Cardiac fibroblast (primary cell): ENCODE measurements at places on chromosomes 2 and 18.
A peak's percentile ranks its signal among the peaks of the same experiment; 100 is the strongest.

DNA sequence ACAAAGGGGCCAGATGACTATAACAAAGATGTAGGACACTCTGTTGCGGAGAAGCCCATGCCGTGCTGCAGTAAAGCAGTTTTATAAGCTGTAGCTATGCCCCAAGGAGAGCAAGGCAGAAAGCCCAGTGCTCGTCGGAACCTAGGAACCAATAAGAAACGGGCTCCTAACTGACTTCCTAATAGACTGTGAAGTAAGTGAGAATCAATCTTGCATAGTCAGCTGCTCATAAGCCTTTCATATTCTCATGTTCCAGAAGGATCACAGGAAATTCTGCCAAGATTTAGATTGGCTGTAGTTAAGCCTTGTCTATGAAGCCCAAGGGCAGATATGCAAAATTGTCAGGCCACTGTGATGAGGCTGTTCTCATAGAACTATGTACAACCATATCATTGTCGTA, 98.4 kb downstream of the RTTN start:
- DNase-seq: no peak

GRCh38 chr2:200677721-200678532, 92.1 kb downstream of the AOX1 start:
- DNase-seq: peak; percentile 90

DNA sequence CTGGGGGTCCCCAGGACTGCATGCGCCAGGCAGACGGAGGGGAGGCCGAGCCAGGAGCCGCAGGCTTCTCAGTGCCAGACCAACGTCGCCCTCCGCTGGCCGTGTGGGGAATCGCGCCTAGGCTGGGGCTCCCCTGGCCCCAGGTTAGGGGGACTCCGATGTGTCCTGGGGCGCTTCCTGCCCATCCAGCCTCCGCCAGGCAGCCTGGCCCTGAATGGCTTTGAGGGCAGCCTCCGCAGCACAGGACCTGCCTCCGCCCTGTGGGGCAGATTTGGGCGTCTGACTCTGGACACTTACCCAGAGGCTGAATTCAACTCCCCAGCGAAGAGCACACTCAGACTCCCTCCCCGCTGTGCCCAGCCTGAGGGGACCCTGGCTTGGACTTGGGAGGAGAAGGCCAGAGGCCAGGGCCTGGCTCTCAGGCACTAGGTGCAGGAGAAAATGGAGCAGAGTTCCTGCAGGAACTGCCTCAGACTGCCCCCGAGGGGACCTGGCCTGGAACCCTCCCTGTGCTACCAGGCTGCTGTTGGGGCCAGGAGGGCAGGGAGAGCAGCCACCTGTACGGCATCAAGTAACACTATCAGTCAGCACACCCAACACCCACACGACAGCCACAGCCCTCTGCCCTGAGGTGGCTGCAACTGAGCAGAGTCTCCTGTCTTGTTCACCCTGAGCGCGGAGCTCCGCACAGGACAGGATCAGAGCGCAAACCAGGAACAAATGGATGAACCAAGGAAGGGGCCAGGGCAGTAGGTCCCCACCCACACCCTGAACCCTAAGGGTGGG, 597 bp upstream of the TEKT4 start:
- no peak for DNase-seq

DNA sequence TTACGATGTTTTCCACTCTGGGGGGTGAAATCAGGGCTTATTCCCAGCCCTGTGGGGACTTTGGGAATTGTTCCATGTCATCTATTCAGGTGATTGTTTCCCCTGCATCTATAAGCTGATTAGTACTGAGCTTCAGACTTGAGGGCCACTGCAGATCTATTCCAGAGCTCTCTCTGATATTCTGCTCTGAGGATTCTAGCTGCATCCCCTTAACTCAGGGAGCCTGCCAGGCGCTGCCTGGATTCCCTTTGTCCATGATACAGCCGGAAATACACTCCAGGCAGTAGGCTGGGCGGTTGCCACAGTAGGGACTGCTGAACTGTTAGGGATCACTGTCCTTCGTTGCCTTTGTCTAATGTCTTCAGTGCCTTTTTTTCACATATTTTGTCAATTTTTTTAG, 31.3 kb downstream of the PTRHD1 start:
- DNase-seq: no peak

DNA sequence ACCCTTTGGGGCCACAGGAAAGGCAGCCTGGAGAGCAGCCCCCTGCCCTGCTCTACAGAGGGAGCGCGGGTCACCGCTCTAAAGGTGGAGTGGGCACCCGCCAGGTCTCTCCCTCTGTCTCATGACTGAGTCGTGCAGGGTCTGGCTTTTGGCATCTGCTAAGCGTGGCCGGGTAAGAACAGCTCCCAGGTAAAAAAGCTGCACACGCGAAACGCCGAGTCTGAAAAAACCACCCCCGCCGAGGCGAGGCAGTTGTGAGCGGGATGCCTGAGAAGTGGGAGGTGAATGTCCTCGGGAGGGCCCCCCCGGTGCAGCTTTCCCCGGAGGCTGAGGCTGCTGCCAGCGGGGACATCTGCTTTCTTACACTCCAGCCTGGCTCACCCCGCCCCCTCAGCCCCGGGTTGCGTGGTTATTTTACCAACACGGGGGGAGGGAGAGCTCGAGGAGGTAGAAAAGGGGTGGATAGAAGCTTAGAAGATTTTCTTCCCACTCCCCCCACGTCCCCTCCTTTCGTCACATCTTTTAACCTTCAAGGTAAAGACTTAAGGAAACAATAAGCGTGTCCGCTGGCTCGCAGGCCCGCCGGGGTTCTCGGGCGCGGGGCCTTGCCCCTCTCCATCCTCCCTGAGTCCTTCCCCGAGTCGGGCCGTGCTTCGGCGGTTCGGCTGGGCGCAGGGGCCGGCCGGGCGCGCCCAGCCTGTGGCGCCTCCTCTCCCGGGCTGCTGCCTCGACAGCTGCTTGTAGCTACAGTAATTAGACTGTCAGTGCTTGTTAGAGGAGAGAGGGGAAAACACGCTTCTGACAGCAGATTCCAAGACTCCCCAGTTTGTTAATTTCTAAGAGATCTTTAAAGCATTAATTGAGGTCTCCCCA, 70.6 kb upstream of the PSMD14 start:
- DNase-seq: peak; percentile 43

- no peak for DNase-seq
Measured at GRCh38 chr2:21774691-21775368, 651.1 kb downstream of the TDRD15 start.

- DNase-seq: no peak
Measured at GRCh38 chr18:49444581-49444980, 15.9 kb downstream of the DYM start.

DNA sequence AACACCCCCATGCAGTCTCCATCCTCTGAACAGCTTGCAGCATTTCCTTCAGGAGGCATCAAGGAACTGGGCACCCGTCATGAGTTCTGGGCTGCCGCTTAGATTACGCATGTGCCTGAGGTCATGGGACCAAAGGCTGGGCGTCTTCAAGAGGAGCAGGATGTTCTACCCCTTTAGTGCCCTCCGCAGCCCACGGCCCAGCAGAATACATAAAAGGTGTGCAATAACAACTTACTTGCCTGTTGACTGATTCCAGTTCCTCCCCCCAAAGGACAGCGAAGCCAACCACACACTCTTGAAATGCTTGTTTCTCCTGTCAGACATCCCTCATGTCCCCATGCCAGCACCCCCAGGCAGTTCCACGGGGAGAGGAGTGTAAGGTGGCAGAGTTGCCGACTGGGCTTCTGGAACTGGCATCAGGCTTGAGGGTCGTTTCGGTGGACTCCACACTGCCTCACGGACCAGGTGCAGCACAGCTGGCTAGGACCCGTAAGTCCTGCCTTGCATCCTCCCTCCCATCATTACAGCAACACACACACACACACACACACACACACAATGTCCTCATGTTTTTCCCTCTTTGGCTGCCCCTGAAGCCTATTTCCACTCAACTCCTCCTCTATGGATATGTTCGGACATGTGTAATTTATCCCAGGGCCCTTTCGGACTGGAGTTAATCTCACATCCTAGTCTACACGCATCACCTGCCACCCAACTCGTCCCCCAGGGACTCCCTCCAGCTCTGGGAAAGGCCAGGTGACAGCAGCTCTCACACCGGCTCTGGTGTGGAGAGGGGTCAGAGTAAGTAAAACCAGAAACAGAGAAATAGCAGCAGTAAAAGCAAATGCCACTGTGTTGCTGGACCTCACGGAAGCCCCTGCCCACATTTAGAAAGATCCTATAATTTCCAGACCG, 200.7 kb downstream of the BCL11A start:
- no peak for DNase-seq

- no peak for DNase-seq
Measured at GRCh38 chr2:41621095-41621494, 426.7 kb upstream of the PKDCC start.

DNA sequence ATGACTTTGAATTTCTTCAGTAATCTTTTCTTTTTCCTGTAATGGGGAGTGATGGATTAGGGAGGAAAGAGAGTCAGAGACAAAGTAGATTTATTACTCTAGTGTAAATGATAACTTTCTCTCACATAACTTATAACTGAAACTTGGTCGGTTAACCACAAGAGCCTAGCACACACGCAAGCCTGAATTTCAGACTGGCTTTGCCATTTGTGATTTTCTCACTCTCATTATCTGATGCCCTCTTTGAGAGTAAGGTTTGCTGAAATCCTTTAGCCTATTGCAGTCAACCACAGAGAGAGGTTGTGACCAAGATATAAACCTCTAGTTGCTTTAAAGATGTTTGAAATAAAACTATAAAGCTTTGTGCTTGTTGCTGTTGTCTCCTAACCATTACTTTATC, 117.9 kb upstream of the NETO1 start:
- DNase-seq: no peak

- DNase-seq: no peak
Measured at GRCh38 chr2:41922177-41922576, 125.6 kb upstream of the PKDCC start.

- peak; percentile 85 for DNase-seq
Measured at GRCh38 chr2:75503048-75503607, 57.6 kb downstream of the EVA1A start.

- no peak for DNase-seq
Measured at GRCh38 chr18:10332452-10332851, 122.0 kb upstream of the APCDD1 start.

DNA sequence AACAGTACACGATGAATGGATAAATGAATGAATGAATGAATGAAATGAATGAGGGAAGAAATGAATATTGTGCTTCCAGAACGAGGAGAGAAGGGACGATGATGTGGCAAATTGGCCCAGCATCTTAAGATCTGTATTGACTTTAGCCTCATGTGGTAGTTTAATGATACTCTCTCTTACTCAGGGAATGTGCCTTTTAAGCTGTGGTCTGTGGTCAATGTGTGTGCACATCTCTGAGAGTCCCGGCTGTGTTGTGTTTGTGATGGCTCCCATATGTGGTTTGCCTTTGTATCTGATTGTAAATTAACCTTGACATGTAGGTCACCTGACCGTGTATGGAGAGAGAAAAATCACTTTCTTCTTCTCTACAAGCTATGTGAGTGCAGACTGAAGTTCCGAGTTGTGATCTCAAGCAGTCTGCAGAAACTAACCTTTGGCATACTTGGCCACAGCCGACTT, 91.2 kb downstream of the NEDD4L start:
- DNase-seq: peak; percentile 39

GRCh38 chr2:159126432-159127022, 158.1 kb downstream of the TANC1 start:
- peak; percentile 85 for DNase-seq

DNA sequence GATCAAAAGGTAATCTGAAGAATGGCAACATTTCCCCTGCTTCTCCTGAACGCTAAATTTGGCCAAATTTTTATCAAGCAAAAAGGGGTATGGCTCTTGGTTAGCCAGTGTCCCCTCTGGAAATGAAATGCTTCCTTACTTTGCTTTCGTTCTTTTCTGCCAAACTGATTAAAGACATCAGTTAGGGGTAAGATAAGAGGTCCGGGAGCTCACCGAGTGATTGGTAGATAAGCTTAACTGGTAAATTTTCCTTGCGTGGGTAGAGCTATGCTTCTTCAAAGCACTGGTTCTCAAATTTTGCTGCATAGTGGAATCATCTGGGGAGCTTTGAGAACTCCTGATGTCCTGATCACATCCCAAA, 62.7 kb upstream of the MAPRE2 start:
- DNase-seq: no peak

- DNase-seq: no peak
Measured at GRCh38 chr2:234305846-234306245, 191.0 kb downstream of the ARL4C start.

- DNase-seq: peak; percentile 2
Measured at GRCh38 chr2:181411105-181411849, 45.9 kb upstream of the ITGA4 start.

DNA sequence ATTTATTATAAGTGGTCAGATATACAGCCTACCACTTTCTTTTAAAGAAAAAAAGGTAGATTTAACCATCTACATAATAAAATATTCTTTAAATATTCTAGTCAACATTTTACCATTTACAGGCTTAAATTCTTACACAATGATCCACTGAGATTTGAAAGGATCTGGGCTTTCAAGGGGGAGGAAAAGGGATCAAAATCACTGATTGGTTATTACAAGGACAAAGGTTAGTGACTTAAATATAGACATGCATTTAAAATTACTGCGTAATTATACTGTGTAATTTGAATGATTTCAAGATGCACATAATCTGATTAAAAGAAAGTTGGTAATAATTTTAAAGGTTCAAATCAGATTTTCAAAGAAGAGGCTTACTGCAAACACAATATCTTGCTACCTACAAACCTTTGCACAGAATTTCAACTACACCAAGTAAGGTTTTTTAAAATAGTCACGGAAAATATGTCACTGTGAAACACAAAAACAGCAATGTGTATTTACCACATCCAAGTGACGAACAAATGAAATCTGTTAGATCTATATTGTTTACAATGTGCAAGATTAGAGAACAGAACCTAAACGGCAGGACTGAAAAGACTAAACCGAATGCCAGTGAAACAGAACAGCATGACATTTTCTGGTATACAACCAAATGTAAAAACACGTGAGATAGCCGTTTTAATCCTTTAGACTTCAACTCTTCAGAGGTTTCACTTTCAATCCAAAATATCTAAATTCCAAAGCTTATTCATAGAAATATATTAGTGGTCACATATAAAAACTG, 40.8 kb downstream of the RTN4 start:
- DNase-seq: no peak

- no peak for DNase-seq
Measured at GRCh38 chr18:63799189-63799588, 24.0 kb downstream of the SERPINB7 start.

DNA sequence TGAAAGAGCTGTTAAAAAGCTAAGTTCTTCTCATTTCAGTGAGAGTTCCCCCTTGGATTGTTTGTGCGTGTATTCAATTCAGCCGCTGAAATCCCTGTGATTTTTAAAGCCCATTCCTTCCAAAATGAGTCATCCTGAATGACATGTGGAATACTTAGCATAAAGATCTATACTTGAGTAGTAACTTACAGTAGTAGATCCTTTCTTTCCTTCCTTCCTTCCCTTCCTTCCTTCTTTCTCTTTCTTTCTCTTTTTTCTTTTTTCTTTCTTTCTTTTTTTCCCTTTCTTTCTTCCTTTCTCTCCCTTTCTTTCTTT, 18.2 kb upstream of the SOX11 start:
- no peak for DNase-seq

- no peak for DNase-seq
Measured at GRCh38 chr2:69950241-69950640, 11.2 kb downstream of the ASPRV1 start.

GRCh38 chr2:214724741-214725140, 84.7 kb downstream of the BARD1 start:
- no peak for DNase-seq

- DNase-seq: no peak
Measured at GRCh38 chr18:48080546-48080945, 150.1 kb upstream of the SMAD2 start.
